Breast epithelium (tissue), 4 donors: ENCODE measurements at places on chromosomes 1 and 21. TPM values are rescaled to one million over a fixed set of nuclear protein-coding genes. Genes with fewer than 3 reads are reported as not detected.

DNA sequence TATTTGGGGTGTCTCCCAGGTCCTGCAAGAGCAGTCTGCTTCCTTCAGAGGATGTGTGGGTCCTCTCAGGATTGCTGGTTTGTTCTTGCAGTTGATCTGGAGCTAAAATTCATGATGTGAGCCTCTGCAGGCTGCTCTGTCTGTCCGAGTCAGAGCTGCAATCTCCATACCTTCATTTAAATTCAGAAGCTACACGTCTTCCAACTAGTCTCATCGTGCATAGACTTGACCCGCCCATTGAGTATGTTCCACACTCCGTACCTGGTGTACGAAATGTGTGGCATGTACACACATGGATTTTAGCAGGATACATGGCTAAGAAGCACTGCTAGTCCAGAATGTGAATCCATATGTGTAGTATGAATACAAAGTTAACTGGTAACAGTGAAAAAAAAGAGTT is 25.0 kb upstream of the RGS2 start:
- no peak for DNase-seq

GRCh38 chr21:42744520-42745445 is 91.4 kb downstream of the PDE9A start:
- DNase-seq: no peak

ZNF695 gene
- 1.0 TPM for total RNA-seq

PLA2G2D gene
- total RNA-seq: not detected

ZYG11A gene
- 2.0 TPM for total RNA-seq
